Astrocyte (in vitro differentiated cells and primary cell): ENCODE measurements at places on chromosomes 12 and 14.

GRCh38 chr12:75921622-75922289, 109.8 kb downstream of the PHLDA1 start:
- no peak for DNase-seq

GRCh38 chr12:109881752-109882151, 1.4 kb upstream of the GLTP start:
- no peak for DNase-seq

DNA sequence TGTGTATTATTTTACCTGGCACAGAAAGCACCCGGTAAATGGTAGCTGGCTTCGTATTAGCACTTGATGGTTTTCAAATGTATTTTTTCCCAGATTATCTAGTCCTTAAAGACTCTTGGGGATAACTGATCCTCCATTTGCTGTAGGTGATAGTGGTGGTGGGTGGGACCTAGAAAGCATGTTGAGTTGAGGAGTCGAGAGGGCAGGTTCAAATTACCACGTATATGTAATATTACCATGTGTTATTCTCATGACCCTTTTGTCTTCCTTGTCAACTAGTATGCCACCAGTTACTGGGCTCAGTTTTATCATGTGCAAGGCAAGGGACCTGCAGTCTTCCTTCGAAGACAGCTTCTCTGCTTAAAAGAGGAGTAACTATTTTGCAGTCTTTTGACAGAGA, 1.8 kb downstream of the GLRX5 start:
- no peak for DNase-seq

GRCh38 chr12:68587448-68587873, 23.2 kb upstream of the RAP1B start:
- peak; percentile 19 for DNase-seq

DNA sequence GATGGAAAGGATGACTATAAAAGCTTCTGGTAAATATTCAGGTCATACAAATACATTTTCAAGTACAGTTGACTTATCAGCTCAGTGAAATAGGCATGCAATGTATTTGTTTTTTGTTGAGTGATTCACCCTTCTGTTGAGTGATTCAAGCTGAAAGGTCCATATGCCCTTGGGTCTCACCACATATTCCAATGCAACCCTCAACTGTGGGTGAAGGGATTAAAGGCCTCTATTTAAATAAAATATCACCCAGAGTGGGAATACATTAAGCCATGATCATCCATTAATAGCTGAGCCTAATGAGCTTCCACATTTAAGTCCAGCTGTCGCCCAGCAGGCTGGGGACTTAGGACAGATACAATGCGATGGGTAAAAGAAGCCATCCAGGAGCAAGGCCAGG, 120.2 kb downstream of the CRACR2A start:
- no peak for DNase-seq
